Non-pigmented ciliary epithelial cell (primary cell): ENCODE measurements at places on chromosomes 4 and X.

- DNase-seq = no peak
Observed at GRCh38 chr4:145881576-145881975, 57.0 kb downstream of the ZNF827 start.

DNA sequence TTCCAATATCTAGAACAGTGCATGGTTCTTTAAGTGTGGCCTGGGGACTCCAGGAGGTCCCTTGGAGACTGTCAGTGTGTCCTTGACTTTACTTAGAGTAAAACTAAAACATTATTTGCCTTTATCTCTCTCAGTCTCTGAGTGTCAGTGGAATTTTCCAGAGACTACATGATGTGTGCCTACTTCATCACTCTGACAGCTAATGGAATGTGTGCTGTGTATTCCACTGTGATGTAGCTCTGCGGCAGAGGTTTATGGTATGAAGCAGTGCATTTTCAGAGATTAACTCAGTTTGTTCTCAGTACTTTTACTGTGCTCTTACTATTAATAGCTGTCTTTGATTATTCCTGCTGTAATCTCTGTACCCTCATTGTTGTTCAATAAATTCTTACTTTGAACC lies 85.6 kb downstream of the MANBA start:
- peak; percentile 51 for DNase-seq

- DNase-seq = no peak
Observed at GRCh38 chr4:106495476-106495875, 126.9 kb upstream of the GIMD1 start.

DNA sequence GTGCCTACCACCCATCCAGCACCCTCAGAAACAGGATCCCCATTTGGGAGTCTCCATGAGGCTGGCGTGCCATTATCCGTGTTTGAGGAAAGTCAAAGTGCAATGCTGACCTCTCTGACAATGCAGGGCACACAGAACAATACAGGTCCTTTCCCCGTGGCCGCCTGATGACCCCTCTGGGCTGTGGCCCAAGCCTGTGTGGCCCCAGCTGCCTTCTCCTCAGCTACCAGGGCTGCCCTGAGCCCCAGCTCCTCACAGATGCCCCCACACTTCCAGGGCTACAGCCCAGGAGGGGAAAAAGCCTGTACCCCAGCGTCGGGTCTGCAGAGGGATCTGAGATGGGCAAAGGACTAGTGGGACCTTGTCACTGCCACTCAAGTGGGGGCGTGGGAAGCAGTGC lies 15.5 kb downstream of the ZFYVE28 start:
- DNase-seq = no peak

DNA sequence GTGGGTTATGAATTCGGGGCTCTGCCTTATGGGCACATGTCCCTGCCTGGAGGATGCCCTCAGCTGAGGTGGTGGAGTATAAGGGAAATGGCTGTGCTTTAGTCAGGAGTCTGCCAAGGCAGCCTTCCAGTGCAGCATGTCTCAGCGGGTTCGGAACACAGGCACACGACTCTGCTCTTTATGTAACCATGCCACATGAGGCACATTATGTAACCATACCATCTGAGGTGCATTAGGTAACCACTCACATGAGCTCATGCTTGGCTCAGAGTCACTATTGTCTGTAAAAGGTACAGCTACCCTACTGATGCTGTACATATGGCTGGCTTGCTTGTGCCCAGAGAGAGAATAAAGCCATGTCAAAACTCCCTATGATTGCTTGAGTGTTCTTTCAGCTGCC lies 723.6 kb downstream of the TRAM1L1 start:
- no peak for DNase-seq

DNA sequence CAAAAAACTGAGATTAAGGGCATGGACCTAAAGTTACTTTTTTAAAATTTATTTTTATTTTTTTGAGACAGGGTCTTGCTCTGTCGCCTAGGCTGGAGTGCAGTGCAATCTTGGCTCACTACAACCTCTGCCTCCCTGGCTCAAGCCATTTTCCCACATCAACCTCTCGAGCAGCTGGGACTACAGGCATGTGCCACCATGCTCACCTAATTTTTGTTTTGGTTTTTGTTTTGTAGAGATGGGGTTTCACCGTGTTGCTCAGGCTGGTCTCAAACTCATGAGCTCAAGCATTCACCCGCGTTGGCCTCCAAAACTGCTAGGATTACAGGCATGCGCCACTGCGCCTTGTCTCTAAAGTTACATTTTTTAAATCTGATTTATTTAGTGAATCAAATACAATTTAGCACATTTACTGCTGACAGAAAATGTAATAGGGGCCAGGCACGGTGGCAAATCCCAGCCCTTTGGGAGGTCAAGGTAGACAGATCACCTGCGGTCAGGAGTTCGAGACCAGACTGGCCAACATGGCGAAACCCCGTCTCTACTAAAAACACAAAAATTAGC lies 38.3 kb downstream of the GUCY1A1 start:
- no peak for DNase-seq

DNA sequence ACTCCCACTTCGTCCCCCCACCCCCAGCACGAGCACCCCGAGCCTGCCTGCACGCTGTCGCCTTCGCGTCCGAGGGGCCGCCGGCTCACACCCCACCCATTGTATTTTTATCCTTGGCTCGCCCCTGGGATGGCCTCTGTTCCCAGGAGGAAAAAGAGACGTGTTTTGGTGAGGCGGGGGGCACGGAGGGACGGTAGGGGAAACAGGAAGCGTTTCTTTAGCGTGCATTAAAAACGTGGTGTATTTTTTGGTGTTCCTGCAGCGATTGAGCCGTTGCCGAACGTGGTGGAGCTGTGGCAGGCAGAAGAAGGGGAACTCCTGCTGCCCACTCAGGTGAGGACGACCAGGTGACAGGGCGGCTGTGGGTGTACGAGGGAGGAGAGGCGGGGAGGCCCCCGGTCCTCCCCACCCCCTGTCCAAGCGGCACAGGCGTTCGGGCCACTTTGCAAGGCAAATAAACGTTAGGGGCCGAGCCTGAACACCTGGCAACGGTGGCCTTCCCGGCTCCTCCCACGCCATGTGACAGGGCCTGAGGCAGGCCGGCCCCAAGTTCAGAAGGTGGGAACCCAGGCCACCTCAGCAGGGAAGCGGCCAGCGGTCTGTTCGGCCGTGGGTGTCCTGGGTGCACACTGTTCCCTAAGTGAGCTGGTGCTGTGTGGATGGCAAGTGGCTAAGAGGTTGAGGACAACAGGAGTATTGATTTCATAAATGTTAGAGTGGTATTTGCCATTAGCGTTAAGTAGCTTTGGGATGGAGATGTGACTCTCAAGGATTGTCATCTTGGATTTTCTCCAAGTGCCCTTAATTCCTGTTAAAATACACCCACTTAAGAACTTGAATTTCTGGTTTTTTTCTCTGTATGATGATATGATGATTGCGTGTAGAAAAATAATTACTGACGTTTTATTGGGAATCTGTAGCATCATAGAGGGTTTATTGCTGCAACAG lies 1.1 kb downstream of the TMEM131L start:
- no peak for DNase-seq

DNA sequence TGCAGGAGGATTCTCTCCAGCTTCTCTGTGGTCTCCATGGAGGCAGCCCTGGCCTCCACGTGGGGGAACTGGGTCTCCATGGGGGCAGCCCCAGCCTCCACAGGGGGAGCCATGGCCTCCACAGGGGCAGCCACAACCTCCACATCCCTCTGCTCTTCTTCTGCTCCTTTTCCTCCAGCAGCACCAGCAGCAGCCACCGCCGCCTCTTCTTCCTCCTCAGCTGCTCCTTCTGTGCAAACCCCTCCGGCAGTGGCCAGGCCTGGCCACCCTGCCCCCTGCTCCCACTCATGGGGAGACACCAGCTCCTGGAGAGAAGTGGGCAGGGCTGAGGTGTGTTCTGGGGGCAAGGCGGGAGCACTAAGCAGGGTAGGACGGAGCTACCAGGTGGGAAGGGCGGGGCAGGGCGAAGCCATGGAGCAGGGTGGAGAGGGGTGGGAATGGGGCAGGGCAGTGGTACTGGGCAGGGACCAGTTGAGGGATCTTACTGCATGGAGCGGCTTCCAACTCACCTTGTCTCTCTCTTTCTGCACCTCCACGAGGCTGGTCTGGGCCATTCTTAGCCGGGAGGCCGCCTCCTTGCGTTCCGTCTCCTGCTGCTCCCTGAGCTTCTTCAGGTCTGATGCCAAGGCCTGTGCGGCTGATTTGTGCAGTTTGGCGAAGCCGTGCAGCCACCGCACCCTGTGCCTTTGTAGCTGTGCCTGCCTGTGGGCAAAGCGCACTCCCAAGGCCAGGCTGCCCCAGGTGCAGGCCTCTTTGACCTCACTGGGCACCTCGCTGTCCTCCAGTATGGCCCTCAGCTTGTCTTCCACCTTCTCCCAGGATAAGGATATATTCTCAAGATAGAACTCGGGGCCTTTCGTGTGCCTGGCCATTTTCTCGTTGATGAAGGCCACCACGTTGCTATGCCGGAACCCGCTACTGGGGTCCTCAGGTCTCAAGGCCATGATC lies 766 bp downstream of the TEX13A start:
- no peak for DNase-seq

GRCh38 chr4:171221181-171221580 lies 592.0 kb upstream of the GALNTL6 start:
- DNase-seq = no peak
